ENCODE measurements at places on chromosomes 4 and X.

DNA sequence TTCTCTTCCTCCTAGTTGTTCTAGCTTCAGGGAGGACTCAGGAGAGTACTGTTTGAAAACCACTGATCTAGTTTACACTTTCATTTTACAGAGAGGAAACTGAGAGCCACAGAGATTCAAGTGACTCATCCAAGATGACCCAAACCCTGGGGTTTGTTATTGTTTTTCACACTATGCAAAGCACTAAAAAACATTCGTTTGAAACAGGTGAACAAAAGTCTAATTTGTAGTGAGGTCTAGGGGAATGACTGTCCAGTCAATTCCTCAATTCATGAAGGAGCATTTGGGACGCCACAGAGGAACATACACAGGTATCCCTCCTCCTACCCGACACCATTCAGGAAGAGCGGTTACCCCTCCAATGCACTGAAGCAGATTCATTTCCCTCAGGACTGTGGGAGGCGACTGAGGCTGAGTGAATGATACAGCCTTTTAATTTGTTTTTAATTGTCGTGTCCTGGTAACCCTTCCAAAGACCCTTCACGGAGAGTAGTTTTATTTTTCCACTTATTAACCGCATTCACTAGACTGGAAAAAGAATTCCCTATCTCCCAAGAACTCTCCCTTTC, 30.3 kb downstream of the TLR10 start:
- DNase-seq = no peak

- no peak for DNase-seq
These were observed 417.1 kb upstream of the MAGEB16 start for GRCh38 chrX:35380808-35381700.

GRCh38 chr4:165382640-165383039, 3.8 kb downstream of the CPE start:
- no peak for DNase-seq

GRCh38 chr4:11585506-11585905, 156.8 kb upstream of the HS3ST1 start:
- no peak for DNase-seq

DNA sequence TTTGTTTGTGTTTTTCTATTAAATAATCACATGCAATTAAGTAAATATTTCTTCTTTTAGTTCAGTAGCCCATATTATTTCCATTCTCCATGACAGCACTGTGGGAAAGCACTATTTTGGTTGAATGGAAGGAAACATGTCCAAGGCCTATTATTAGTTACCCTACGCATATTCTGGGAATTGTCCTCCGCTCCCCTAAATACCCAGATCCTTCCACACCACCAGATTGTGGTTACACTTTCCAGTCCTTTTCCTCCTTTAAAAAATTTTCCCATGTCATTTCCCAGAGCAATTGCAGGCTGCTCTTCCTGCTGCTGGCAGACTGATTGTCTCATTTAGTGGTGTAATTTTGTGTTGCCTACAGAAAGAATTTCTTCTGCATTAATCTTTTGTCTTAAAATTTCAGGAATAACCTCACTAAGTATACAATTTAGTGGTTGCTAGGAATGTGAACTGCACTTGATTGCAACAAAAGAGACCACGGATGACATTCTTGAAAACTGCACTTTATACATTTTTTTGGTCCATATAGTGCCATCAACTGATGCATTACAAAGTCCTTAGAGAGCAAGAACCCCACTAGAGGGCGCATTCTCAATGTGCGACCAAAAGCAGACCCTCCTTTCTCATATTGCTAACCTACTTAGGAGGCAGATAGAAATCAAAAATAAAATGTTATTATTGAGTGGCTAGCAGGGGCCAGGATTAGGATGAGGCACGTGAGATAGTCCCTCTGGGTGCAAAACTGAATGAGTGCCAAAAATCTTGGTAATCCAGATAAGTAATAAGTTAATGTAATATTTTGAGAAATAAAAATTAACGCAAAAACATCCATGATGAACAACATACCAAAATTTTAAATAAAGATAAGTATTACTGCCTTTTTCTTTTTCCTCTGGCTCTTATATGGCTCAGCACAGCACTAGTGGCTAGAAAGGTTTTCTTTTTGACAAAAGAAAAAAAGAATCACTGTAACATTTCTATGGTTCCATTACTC, 98.8 kb upstream of the IQCM start:
- DNase-seq = no peak

DNA sequence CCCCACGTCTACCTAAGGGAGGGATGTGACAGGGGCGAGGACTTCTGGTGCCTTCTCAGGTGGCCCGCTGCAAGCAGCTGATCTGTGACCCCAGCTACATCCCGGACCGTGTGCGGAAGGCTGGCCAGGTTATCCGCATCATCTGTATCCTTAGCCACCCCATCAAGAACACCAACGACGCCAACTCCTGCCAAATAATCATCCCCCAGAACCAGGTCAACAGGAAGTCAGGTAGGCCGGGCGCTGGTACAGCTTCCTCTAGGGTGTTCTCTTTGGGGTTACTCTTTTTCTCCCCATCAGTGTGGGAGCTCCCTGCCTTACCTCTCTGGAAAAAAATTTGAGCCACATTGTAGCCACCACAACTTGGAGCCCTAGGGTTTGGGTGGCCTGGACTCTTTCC, 2.4 kb upstream of the FAM50A start:
- DNase-seq = no peak

DNA sequence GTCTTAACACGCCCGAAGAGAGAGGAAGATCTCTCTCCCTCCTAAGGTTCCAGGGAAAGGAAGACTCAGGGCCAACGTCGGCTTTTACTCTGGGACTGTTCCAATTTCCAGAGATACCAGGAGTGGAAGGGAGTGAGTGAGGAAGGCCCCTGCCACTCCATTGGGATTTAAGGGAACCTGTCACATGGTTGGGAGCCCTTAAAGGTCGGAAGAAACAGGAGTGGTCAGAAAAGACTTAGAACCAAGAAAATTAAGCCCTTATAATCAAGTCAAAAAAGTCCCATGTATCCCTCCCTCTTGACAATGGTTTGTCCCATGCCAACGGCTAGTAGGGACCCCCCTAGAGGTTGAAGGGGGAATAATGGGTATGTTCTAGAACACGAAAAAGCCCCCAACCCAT, at the start of gene TEX13A:
TEX13A (minus strand) TSS at position 59 of the 400 bp plus-strand sequence. CDS start 297 bp downstream, outside the sequence.
- no peak for DNase-seq

Data from activated CD8-positive, alpha-beta memory T cell treated with anti-CD3 and anti-CD28 coated beads for 4 hours (primary cell).